Gastroesophageal sphincter (tissue), 4 donors: ENCODE measurements at places on chromosomes 4 and X. TPM values are rescaled to one million over a fixed set of nuclear protein-coding genes. Genes with fewer than 3 reads are reported as not detected.

GPR78 gene
- not detected for total RNA-seq

IQSEC2 gene
- 14.9 TPM for total RNA-seq

MAGEC1 gene
- total RNA-seq: not detected

FATE1 gene
- not detected for total RNA-seq

FAM47E gene
- total RNA-seq: 1.1 TPM

CTAG1B gene
- total RNA-seq: not detected

MAGEA10 gene
- total RNA-seq: not detected

PDZD4 gene
- 36.8 TPM for total RNA-seq

FHDC1 gene
- 1.3 TPM for total RNA-seq

NEUROG2 gene
- total RNA-seq: not detected

YY2 gene
- 2.4 TPM for total RNA-seq

TMSB15A gene
- total RNA-seq: not detected

NSG1 gene
- 4.8 TPM for total RNA-seq

SSX2 gene
- total RNA-seq: not detected

CSN1S1 gene
- not detected for total RNA-seq

ZFP42 gene
- total RNA-seq: not detected

MAP7D2 gene
- total RNA-seq: 0.27 TPM

BANK1 gene
- total RNA-seq: 1.0 TPM

SLC10A4 gene
- total RNA-seq: 0.27 TPM

GRPR gene
- 39.5 TPM for total RNA-seq

SMAD1 gene
- 37.8 TPM for total RNA-seq

PNMA3 gene
- total RNA-seq: 0.13 TPM

GPR119 gene
- not detected for total RNA-seq

NR3C2 gene
- total RNA-seq: 15.1 TPM

PRDM8 gene
- 33.5 TPM for total RNA-seq

MAGEB18 gene
- not detected for total RNA-seq

TEX13C gene
- total RNA-seq: not detected

DNAAF6 gene
- total RNA-seq: 0.19 TPM

METTL14 gene
- total RNA-seq: 83.9 TPM

KLHL13 gene
- 24.1 TPM for total RNA-seq

OPHN1 gene
- total RNA-seq: 8.2 TPM

UCP1 gene
- total RNA-seq: not detected

GYPA gene
- total RNA-seq: not detected

MAML3 gene
- total RNA-seq: 10.0 TPM

TCEAL9 gene
- total RNA-seq: 52.9 TPM

ZFYVE28 gene
- 6.1 TPM for total RNA-seq

TIGD4 gene
- total RNA-seq: 0.62 TPM

HS6ST2 gene
- 0.31 TPM for total RNA-seq

GUF1 gene
- 14.5 TPM for total RNA-seq

MSX1 gene
- total RNA-seq: 5.3 TPM

CENPVL3 gene
- total RNA-seq: not detected

MAGEA6 gene
- not detected for total RNA-seq

SLC4A4 gene
- 3.7 TPM for total RNA-seq
